Neuronal stem cell (in vitro differentiated cells): ENCODE measurements at places on chromosomes 2 and 18.

- no peak for DNase-seq
- no peak overlapping the region for H3K27ac ChIP-seq
- H3K4me1 ChIP-seq, result no peaks in the 10 kb centered on the region
- no peak overlapping the region for H3K4me3 ChIP-seq
- no peaks in the 10 kb centered on the region for H3K27me3 ChIP-seq
Measured at GRCh38 chr2:63649829-63650228, 61.1 kb downstream of the MDH1 start.

DNA sequence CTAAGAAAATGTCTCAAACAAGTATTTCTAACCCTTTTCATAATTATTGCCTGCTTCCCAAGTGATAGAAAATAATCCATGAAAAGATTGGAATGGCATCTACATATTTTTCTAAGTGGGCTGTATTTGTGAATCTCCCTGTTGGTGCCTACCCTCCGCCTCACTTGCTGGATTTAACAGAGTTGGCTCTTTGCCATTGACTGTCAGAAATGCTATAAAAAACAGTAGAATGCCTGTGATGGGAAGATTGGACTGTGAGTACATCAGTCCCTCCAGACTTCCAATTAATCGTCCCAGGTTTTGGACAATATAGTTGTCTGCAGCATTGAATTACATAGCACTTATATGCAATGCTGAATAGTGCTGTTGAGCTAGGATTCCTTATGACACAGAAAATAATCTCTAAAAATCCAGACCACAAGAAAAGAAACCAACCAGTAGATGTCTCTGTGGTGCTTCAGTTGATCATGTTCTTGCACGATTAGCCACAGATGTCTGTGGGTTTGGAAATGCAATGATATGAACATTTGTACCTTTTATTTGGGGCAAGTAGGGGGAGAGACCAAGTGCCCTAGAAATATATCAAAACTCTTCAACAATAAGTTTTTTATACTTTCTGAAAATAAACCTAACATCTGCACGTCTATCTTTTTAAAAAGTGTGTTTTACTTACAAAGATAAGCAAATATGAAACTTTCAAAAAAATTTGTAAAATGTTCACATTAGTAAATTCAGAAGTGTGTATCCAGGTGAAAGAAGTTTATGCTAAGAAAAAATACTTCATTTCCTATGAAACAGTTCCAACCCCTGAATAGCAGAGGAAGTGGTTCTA, 88.5 kb downstream of the DYNAP start:
- no peaks in the 10 kb centered on the region for H3K4me1 ChIP-seq
- H3K27me3 ChIP-seq, result no peaks in the 10 kb centered on the region
- H3K4me3 ChIP-seq, result no peak overlapping the region
- DNase-seq, result peak; percentile 32

GRCh38 chr2:121272596-121272995, 12.4 kb downstream of the TFCP2L1 start:
- no peak overlapping the region for H3K4me3 ChIP-seq
- H3K27me3 ChIP-seq, result no peaks in the 10 kb centered on the region
- H3K4me1 ChIP-seq, result no peaks in the 10 kb centered on the region
- H3K27ac ChIP-seq, result no peak overlapping the region
- H3K36me3 ChIP-seq, result no peaks in the 10 kb centered on the region

DNA sequence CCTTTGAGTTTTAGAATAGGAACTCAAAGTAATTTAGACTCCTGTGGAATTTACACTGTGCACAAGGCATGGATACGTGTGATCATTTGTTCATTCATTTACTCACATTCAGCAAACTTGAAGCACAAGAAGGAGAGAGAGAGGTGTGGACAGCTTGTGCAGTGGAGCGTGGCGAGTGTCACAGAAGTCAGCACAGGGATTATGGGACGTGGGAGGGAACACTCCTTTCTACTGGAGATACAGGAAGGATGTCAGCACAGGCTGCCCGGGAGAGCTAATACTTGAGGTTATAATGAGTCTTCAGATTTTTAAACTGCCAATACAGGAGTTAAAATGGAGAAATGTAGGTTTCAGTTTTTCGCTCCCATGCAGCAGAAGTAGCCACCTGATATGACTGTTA, 7.0 kb downstream of the FAM228A start:
- no peak for DNase-seq
- H3K27ac ChIP-seq, result no peak overlapping the region
- H3K4me3 ChIP-seq, result no peak overlapping the region
- no peaks in the 10 kb centered on the region for H3K27me3 ChIP-seq

- H3K27ac ChIP-seq, result no peak overlapping the region
- no peak overlapping the region for H3K4me3 ChIP-seq
- DNase-seq, result no peak
- no peaks in the 10 kb centered on the region for H3K27me3 ChIP-seq
- no peaks in the 10 kb centered on the region for H3K4me1 ChIP-seq
Measured at GRCh38 chr18:57648414-57648813, 26.8 kb upstream of the NARS1 start.

GRCh38 chr2:191933307-191934105, 86.6 kb upstream of the CAVIN2 start:
- DNase-seq, result no peak
- H3K27ac ChIP-seq, result no peak overlapping the region
- H3K36me3 ChIP-seq, result no peaks in the 10 kb centered on the region
- no peaks in the 10 kb centered on the region for H3K27me3 ChIP-seq

DNA sequence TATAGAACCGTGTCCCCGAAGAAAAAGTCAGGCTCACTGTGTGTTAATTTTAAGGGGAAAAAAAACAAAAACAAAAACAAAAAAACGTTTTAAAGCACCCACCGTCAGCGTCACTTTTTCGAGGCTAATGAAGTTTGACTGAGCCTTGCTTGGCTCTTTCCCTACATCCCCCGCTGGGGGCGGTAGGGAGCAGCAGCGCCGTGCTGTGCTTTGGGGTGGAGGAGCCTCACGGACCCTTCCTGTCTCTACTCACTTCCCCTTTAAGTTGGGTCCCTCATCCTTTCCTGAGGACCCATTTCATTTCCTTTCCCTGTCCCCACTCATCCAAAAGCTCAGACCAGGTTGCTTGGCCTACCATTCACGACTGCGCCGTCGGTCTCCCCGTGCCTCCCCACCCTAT, 82.8 kb upstream of the RPL31 start:
- no peak overlapping the region for H3K4me3 ChIP-seq
- H3K27ac ChIP-seq, result no peak overlapping the region
- DNase-seq, result no peak
- H3K36me3 ChIP-seq, result no peaks in the 10 kb centered on the region

DNA sequence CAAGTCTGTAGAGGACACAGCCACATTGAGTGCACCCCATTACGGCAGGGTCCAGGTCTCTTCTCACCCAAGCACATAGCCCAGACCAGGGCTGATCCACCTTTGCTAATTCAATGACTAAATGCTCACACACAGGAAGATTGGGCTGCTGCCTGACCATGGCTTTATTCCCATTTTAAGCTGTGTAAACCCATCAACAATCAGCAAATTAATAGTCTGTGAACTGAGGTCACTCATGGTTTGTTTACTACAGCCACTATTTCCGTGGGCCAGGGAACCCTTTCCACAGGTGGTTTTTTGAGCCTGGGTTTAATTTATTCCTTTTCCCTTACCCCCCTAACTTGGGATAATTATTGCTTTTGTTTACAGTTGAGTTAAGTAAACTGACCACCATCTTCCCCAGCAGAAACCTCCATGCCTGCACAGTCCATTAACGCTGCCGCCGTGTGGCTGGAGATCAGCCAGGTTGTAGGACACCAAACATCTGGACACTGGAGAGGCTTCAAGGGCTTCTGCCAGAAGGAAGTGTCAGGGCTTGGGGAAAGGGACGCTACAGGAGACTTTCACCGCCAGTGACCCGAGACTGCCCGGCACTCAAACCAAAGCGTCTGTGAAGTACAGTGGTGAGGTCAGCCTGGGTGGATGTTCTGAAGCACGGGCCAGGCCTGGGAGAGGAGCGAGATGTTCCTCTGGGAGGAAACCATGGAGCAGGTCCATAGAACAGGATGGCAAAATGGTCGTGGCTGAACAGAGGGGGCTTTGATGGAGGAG, 282.9 kb downstream of the DYSF start:
- no peak overlapping the region for H3K4me3 ChIP-seq
- no peaks in the 10 kb centered on the region for H3K27me3 ChIP-seq
- H3K4me1 ChIP-seq, result no peaks in the 10 kb centered on the region
- no peak for DNase-seq
- H3K36me3 ChIP-seq, result no peaks in the 10 kb centered on the region

- H3K4me1 ChIP-seq, result no peaks in the 10 kb centered on the region
- no peaks in the 10 kb centered on the region for H3K27me3 ChIP-seq
- H3K27ac ChIP-seq, result no peak overlapping the region
Measured at GRCh38 chr2:37838541-37839167, 86.4 kb upstream of the RMDN2 start.

DNA sequence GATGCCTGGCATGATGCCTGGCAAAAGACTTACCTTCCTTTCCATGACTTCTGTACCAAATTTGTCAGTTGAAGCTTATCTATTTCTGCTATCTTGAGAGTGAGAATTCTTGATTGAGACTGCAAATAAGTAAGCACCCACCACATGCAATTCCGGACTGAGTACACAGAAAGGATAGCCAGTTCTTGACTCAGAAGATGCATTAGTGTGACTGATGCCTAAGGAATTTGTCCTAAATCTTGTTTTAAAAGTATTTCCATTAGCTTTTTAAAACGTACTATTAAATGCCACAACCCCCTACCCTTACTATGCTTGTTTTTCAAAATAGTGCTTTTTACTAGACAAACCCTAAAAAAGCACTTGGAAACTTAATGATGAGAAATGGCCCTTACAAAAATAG, 545 bp downstream of the MPP4 start:
- H3K27me3 ChIP-seq, result no peaks in the 10 kb centered on the region
- H3K4me1 ChIP-seq, result peaks cover 8% of the 10 kb centered on the region
- H3K4me3 ChIP-seq, result no peak overlapping the region
- no peak overlapping the region for H3K27ac ChIP-seq

GRCh38 chr18:55515941-55516710, 71.9 kb downstream of the TCF4 start:
- no peak overlapping the region for H3K4me3 ChIP-seq
- no peak for DNase-seq
- H3K4me1 ChIP-seq, result no peaks in the 10 kb centered on the region
- H3K27me3 ChIP-seq, result no peaks in the 10 kb centered on the region
- no peak overlapping the region for H3K27ac ChIP-seq
- H3K36me3 ChIP-seq, result no peaks in the 10 kb centered on the region

GRCh38 chr2:221372159-221372884, 199.8 kb downstream of the EPHA4 start:
- H3K27me3 ChIP-seq, result no peaks in the 10 kb centered on the region
- peak overlapping the region; percentile 5 for H3K4me3 ChIP-seq
- H3K27ac ChIP-seq, result peak overlapping the region; percentile 34

- no peaks in the 10 kb centered on the region for H3K4me1 ChIP-seq
- no peak overlapping the region for H3K4me3 ChIP-seq
- no peak overlapping the region for H3K27ac ChIP-seq
- no peak for DNase-seq
- no peaks in the 10 kb centered on the region for H3K36me3 ChIP-seq
Measured at GRCh38 chr2:138359532-138359931, 142.0 kb upstream of the SPOPL start.

DNA sequence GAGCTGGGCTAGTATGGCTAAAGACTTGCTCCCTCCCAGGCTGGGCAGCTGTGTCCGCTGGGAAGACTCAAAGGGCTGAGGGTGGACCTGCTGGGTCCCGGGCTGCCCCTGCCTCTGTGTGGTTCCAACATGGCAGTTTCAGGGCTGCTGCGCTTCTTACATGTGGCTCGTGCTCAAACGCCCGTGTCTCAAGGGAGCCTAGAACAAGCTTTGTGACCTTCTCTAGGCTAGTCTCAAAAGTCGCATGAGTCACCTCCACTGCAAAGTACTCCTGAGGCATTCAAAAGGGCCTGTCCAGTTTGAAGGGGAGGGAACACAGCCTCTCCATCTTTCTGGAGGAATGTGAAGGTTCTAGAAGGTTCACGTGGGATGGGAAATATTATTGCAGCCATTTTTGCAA, 44.7 kb upstream of the RAB31 start:
- H3K27ac ChIP-seq, result no peak overlapping the region
- no peaks in the 10 kb centered on the region for H3K27me3 ChIP-seq
- DNase-seq, result no peak
- H3K36me3 ChIP-seq, result no peaks in the 10 kb centered on the region
- H3K4me3 ChIP-seq, result no peak overlapping the region
- peaks cover 2% of the 10 kb centered on the region for H3K4me1 ChIP-seq

GRCh38 chr2:23354554-23354953, 30.4 kb upstream of the KLHL29 start:
- H3K27ac ChIP-seq, result no peak overlapping the region
- H3K4me1 ChIP-seq, result peaks cover 6% of the 10 kb centered on the region
- no peak overlapping the region for H3K4me3 ChIP-seq
- H3K36me3 ChIP-seq, result no peaks in the 10 kb centered on the region
- no peak for DNase-seq
- H3K27me3 ChIP-seq, result no peaks in the 10 kb centered on the region

- no peaks in the 10 kb centered on the region for H3K27me3 ChIP-seq
- H3K4me1 ChIP-seq, result peaks cover 3% of the 10 kb centered on the region
- DNase-seq, result peak; percentile 95
Measured at GRCh38 chr2:130336877-130337734, 5.6 kb upstream of the IMP4 start.

DNA sequence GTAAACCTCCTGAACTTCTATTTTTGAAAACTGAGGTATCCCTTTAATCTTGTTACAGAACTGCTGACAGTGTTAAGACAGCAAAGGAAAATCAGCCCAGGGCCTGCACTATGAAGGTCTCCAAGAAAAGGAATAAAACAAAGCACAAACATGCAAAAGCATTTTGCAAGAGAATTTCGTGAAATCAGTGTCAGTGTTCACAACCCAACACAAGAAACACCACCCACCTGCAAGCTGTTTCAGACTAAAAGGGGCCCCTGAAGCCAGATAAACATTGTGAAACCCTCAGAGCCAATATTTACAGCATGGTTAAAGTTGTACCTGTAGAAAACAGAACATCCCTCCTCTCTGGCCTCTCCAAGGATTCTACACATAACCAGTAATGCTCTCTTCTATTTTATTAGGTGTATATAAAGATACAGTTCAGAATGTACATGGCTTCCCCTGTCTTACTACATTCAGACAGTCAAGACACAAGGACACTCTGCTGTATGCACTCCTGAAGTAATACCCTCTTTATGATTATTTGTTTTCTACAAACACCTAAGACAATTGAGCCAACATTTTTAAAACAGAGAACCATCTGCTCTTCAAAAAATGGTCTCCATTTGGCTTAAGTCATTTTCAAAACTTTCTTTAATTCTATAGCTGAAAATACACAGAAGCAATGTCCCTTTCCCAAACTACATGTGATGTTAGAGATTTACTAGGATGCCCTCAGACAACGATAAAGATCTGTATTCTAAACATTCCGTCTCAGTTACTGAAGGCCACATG, 149.5 kb upstream of the ZFP36L2 start:
- DNase-seq, result no peak
- no peaks in the 10 kb centered on the region for H3K36me3 ChIP-seq
- no peak overlapping the region for H3K4me3 ChIP-seq
- H3K27ac ChIP-seq, result no peak overlapping the region
